ENCODE measurements at places on chromosomes 2 and 18.

GRCh38 chr2:191014653-191015020 is 666 bp upstream of the STAT1 start:
- no peak for DNase-seq

- no peak for DNase-seq
Observed at GRCh38 chr2:201872591-201872990, 66.3 kb downstream of the CDK15 start.

- DNase-seq = no peak
Observed at GRCh38 chr2:212177724-212178123, 360.9 kb downstream of the ERBB4 start.

- DNase-seq = peak; percentile 54
Observed at GRCh38 chr2:950080-950966, at the start of gene SNTG2. TSS of gene SNTG2 (plus strand) at chr2:950849. CDS start at chr2:950997, 148 bp downstream.

- no peak for DNase-seq
Observed at GRCh38 chr18:4986066-4986465, 211.0 kb downstream of the AKAIN1 start.

DNA sequence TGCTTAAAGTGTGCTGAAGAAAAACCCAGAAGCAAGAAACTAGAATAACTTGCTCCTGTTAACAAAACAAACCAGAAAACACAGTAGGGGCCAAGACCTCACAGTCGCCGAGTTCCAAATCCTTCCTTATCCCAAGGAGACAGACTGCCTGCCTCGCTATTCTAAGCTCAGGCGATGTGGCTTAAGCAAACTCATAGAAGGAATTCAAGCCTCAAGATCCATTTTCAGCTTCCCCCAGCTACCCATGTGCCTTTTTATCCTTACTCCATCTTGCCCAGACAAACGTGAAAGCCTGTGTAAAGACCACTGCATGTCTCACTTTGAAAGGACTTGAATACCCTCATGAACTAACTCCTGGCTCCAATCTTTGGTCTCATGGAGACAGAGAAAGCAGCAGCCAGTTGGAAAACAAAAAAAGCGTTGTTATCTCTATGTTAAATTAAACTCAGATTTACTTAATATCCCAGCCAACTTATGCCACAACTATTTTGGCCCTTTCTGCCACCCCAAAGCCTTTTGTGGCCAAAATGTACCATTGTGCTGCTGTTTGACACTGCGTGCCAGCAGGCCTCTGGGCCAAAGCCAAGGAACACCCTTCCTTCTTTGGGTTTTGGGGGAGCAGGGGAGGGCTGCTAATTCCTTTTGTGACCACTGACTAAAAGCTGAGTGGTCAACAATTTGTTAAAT is 123.2 kb upstream of the FZD5 start:
- no peak for DNase-seq

GRCh38 chr18:54888933-54889332 is 60.7 kb downstream of the RAB27B start:
- DNase-seq = no peak
